ENCODE measurements at places on chromosomes 4 and X. TPM values are rescaled to one million over a fixed set of nuclear protein-coding genes. Genes with fewer than 3 reads are reported as not detected.

The CXXC4 gene
- 68.0 TPM for total RNA-seq

The PSAPL1 gene
- not detected for total RNA-seq

The EXOSC9 gene
- total RNA-seq, result 28.4 TPM

The MAGEA12 gene
- not detected for total RNA-seq

The MXRA5 gene
- total RNA-seq, result 3.9 TPM

The TLL1 gene
- 4.6 TPM for total RNA-seq

The SOWAHB gene
- 0.92 TPM for total RNA-seq

The PLS3 gene
- 68.5 TPM for total RNA-seq

The DOK7 gene
- total RNA-seq, result 2.5 TPM

The RHOH gene
- 0.46 TPM for total RNA-seq

The SETD7 gene
- total RNA-seq, result 20.3 TPM

The CENPVL1 gene
- 6.7 TPM for total RNA-seq

The KLHL13 gene
- total RNA-seq, result 209 TPM

The ANOS1 gene
- total RNA-seq, result 92.7 TPM

The IL21 gene
- not detected for total RNA-seq

The CASP6 gene
- total RNA-seq, result 10.6 TPM

The PITX2 gene
- 11.8 TPM for total RNA-seq

The SLIT2 gene
- 36.7 TPM for total RNA-seq

The ARHGAP24 gene
- total RNA-seq, result 15.0 TPM

The PPP4R3C gene
- not detected for total RNA-seq

The PDLIM3 gene
- 49.8 TPM for total RNA-seq

The CXorf65 gene
- total RNA-seq, result not detected

The AFF2 gene
- 126 TPM for total RNA-seq

The PRR32 gene
- not detected for total RNA-seq

The BRS3 gene
- 2.5 TPM for total RNA-seq

The POLR2B gene
- 150 TPM for total RNA-seq

The PDCL2 gene
- total RNA-seq, result not detected

The GPR101 gene
- 2.1 TPM for total RNA-seq

The HSD17B10 gene
- 35.3 TPM for total RNA-seq

The DRD5 gene
- 3.0 TPM for total RNA-seq

The DRP2 gene
- 11.3 TPM for total RNA-seq

Data from diencephalon (tissue), 1 donor.